ENCODE measurements at places on chromosomes 16 and 17. TPM values are rescaled to one million over a fixed set of nuclear protein-coding genes. Genes with fewer than 3 reads are reported as not detected.

- DNase-seq: no peak
These were observed 20.5 kb downstream of the SLC7A5 start for GRCh38 chr16:87848676-87849345.

The APOH gene
- not detected for total RNA-seq

The POLR2C gene
- total RNA-seq: 111 TPM

DNA sequence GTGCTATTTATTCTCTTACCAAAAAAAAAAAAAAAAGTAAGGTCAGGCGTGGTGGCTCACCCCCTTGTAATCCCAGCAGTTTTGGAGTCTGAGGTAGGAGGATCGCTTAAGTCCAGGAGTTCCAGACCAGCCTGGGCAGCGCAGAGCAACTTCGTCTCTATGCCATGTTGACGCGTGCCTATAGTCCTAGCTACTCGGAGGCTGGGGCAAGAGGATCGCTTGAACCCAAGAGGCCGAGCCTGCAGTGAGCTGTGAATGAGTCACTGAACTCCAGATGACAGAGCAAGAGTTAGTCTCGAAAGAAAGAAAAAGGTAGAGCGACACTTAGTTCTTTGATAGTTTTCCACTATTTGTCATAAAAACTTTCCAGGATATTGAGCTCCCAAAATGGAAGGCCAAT, 1.4 kb upstream of the TENT4B start:
- DNase-seq: no peak

The LONP2 gene
- 73.4 TPM for total RNA-seq

The RAD51C gene
- total RNA-seq: 27.0 TPM

- DNase-seq: no peak
These were observed 20.7 kb upstream of the MED13 start for GRCh38 chr17:62085511-62086408.

DNA sequence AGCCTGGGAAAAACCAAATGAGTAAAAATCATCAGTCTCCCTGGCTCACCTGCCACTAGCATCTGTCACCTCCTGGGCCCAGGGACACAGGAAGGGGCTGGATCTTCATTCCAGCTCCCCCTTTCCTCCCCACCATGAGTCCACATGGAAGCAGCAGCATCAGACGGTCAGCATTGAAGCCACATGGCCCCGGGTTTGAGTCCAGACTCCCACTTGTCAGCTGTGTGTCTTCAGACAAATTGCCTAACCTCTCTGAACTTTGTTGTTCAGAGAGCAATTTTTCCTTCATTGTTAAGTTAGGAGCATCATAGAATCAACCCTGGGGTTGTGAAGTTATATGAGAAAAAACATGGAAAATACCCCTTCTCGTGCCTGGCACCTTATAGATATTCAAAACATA, 10.7 kb downstream of the CACNG4 start:
- DNase-seq: no peak

DNA sequence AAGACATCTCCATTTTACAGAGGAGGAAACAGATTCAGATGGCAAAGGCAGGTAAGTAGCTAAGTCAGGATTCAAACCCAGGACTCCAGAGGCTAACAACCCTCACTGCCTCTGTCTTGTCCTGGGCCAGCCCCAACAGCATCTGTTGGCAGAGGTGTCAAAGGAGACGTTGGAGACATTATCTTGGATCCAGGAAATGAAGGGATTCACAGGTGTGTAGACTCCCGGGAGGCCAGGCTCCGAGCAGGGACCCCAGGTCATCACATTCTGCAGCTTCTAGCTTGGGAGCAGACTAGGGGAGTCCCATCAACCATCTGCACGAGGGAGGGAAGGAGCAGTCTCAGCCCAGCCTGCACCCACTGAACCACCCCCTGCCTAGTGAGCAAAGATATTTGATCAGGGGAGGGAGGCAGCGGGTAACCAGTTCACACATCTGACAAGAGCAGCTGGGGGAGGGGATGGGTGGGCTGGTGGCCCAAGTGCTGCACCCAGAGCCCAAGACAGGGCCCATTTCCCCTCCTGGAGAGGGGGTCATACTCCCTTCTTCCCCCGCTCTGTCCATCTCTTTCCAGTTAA, 1.0 kb upstream of the B9D1 start:
- DNase-seq: no peak
